ENCODE measurements at places on chromosomes 7 and 10.

DNA sequence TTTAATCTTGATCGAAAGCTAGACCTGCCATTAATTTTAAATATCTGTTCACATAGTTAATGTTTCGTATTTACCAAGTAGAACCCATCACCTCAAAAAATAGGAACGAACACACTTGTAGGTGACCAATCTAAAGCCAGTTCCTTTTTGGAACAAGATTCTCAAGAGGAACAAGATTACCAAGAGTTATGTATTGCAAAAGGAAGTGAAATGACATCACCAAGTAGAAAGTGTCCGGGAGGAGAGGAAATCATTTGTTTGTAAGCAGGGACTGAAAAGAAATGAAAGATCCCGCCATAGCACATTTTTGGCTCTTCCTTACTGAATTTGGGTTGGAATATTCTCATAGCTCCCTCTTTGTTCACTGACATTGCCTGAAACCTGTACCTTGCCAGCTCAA lies 1200.5 kb downstream of the SORCS1 start:
- H3K27me3 ChIP-seq = no peaks in the 10 kb centered on the region
- no peaks in the 10 kb centered on the region for H3K4me1 ChIP-seq
- no peak overlapping the region for H3K27ac ChIP-seq
- no peak for DNase-seq

DNA sequence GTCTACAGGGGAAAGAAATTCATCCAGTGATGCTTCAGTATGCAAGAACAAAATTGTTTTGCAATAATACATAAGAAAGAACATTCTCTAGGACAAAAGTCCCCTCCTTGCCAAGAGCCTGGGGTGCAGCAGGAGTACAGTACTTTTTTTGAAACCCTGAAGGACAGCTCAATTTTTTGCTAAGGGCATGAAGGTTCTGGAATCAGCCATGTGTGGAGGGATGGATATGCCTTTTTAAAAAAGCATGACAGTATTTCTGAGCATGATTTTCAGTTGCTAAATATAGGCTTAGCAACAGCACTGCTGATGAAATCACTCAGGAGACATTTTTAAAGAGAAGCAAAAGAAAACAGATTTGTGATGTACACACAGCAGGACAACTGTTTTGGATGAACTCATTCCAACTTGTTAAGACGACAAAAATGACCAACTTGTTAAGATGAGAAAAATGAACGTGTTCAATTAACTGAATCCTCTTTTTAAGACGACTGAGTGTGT lies 39.3 kb downstream of the HBP1 start:
- H3K27me3 ChIP-seq = no peaks in the 10 kb centered on the region
- H3K27ac ChIP-seq = no peak overlapping the region
- H3K36me3 ChIP-seq = peaks cover 22% of the 10 kb centered on the region
- H3K4me1 ChIP-seq = no peaks in the 10 kb centered on the region
- DNase-seq = no peak
- no peak overlapping the region for H3K4me3 ChIP-seq

- no peaks in the 10 kb centered on the region for H3K36me3 ChIP-seq
- no peak overlapping the region for H3K4me3 ChIP-seq
- H3K27me3 ChIP-seq = no peaks in the 10 kb centered on the region
- H3K4me1 ChIP-seq = peaks cover 22% of the 10 kb centered on the region
- peak overlapping the region; percentile 20 for H3K27ac ChIP-seq
Observed at GRCh38 chr10:5614155-5614721, 52.2 kb downstream of the ASB13 start.

GRCh38 chr7:12722636-12723605 lies 35.5 kb downstream of the ARL4A start:
- no peak for DNase-seq
- H3K4me3 ChIP-seq = no peak overlapping the region
- H3K27me3 ChIP-seq = no peaks in the 10 kb centered on the region
- no peak overlapping the region for H3K27ac ChIP-seq
- H3K36me3 ChIP-seq = no peaks in the 10 kb centered on the region

- H3K36me3 ChIP-seq = peaks cover 5% of the 10 kb centered on the region
- peaks cover 31% of the 10 kb centered on the region for H3K4me1 ChIP-seq
- H3K4me3 ChIP-seq = no peak overlapping the region
Observed at GRCh38 chr10:87092376-87092860, 2.2 kb downstream of the GLUD1 start.
